ENCODE measurements at places on chromosomes 16 and 17.

GRCh38 chr17:72116661-72117521 lies 3.9 kb upstream of the SOX9 start:
- DNase-seq, result no peak

DNA sequence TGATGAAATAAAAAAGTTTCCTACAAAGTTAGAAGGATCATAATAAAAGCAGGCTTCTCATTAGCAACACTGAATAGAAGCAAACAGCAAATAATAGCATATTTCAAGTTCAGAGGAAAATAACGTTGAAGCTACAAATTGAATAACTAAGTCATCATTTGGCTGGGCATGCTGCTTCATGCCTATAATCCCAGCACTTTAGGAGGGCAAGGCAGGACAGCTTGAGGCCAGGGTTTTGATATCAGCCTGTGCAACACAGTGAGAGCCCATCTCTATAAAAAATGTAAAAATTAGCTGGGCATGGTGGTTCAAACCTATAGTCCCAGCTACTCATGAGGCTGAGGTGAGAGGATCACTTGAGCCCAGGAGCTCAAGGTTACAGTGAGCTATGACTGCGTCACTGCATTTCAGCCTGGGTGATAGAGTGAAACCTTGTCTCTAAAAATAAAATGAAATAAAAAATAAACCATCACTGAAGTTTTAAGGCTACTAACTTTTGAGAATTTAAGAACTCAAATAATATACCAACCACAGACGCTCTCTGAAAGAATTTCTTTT lies 25.5 kb downstream of the NCOR1 start:
- DNase-seq, result no peak

DNA sequence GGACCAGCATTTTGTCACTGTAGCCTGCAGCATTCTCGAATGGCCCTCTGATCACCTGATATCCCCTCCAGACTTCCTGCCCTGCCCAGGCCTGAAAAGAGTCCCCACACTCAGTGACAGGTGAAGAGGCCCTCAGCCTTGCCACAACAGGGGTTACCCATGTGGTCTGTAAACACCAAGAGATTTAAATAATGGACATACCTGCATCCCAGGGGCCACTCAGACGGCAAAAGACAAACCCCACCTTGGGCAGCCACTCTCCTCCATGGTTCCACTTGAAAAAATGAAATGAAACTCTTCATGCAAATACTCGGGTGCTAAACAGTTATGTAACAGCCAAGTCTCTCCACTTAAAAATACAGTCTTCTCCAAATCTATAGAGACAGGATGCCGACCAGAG lies 22.9 kb upstream of the PECAM1 start:
- peak; percentile 13 for DNase-seq

GRCh38 chr17:80773243-80773991 lies 218.2 kb upstream of the CHMP6 start:
- peak; percentile 57 for DNase-seq

DNA sequence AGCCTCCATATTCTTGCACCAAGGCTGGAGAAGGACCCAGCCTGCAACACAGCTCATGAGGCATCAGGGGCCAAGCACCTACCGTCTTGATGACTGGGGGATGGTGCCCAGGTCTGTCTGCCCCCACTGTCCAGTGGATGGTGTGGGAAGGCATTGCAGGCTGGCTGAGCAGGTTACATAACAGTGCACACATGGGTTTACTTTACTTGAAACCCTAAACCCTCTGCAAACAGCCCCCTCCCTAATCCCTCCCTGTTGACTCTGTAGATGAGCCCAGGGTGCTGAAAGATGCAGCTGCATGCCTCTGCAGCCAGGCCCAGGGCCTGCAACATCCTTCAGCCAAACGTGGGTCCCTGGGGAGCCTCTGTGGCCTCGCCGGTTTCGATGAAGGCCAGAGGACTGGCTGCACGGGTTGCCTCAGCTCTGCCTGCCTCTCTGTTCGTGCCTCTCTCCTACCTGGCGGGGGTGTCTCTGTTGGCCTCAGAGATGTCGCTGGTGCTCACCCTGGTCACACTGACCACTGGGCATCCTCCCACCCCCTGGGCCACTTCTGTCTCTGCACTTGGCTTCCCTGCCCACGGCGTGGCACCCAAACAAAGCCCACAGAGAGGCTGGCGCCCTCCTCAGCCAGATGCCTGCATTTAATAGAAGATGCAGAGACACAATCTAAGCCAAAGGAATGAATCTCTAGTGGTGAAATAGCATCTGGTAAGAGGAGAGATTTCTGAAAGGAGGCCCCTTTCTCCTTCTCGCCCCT lies 95.1 kb downstream of the METRNL start:
- DNase-seq, result peak; percentile 24

Data from NCI-H345 (cell line).